Fibroblast of villous mesenchyme (primary cell): ENCODE measurements at places on chromosomes 3 and 15. TPM values are rescaled to one million over a fixed set of nuclear protein-coding genes. Genes with fewer than 3 reads are reported as not detected.

GRCh38 chr15:101852356-101852755 lies 40.4 kb downstream of the OR4F15 start:
- DNase-seq: no peak

DNA sequence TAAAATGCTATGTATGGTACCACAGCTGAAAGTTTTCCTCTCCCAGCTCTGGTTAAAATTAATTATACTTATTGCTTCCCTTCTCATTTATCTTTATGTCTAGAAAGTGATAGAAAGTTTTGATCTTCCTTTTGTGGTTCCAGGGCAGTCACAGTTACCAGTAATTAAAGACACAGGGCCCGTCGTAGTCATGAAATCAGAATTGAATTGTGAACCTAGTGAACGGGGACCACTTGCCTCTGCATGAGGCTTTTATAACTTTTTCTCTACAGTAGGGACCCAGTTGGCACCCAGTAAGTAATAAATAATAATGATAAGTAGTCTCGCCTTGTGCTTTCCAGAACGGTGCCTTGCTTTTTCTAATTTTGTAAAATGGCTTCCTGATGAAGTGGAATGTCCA lies 231.7 kb upstream of the SATB1 start:
- DNase-seq: no peak

GRCh38 chr3:53102601-53103147 lies 27.6 kb downstream of the RFT1 start:
- DNase-seq: no peak

DNA sequence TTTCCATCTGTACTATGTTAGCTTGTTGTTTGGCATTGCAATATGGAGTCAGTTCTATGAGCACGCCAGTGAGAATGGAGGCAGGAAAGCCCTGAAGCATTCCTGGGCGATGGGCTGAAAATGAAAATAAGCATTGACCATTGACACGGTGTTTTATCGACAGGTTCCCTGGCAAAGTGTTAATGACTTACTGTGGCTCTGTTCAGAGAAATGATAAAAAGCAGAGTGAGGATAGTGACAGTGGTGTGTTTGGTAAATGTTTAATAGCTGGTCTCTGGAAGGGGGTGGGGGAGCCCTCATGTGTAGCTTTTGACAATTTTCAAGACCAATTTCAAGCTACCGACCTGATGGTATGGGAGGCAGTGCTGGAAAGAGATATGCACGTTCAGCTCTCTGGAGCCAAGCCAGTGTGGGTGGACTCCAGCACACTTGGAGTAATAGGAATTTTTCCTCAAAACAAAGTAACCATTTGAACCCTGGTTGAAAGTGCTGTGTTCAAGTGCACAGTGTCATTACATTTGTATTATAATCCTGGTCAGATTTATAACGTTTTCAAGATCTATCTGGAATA lies 341.7 kb upstream of the ROBO2 start:
- DNase-seq: no peak

DNA sequence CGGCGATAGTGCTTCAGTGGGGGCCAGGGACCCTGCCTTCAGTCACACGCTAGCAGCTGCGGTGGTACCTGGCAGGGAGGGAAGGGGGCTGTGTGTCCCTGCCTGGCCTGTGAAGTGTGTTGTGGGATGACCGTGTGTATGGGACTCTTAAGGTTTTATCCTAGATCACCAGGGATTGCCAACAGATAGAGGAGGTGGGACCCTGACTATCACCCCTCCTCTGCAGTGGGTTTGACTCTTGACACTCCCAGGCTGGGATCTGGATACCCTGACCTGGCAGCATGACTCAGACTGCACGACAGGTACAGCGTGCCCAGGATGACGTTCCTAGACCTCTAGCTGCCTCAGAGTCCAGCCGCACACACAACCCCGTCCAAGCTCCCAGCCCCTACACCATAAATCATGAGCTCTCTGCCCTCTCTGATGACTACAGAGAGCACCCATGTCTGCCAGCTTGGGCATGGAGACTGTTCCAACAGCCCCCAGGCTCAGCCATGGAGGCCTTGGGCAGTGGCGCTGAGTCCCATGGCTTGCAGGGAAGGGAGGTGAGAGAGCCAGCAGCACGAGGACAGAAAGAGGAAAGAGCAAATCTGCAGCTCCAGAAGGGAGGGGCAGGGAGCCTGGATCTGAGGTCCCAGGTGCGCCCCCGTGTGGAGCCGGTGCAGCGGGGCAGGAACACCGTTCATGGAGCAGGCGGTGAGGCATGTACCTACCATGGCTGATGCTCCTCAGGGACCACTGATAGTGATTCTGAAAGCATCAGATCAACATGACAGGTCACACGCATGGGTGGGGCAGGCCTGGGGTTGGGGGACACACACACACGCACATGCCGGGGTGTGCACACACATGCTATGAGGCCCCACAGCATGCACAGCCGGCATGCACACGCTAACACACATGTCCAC lies 71.0 kb downstream of the ADAMTS7 start:
- DNase-seq: peak; percentile 36

GRCh38 chr15:90582553-90582952 lies 52.8 kb downstream of the CRTC3 start:
- DNase-seq: no peak

DNA sequence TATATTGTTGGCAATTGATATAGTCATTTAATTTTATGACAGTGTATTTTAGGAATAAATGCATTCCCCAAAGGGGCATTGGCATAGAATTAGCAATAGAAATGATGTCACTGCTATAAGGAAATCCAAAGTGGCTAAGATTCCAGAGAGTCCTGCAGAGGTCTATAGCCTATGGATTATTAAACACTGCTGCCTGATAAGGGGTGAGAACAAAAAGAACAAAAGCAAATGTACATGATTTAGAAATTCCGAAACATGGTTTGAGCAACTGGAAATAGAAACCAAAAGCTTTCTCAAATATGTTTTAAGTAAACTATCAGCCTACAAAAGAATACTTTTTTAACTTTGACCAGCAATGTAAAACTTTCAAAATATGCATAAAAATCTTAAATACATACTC lies 280.1 kb upstream of the RASGRP1 start:
- DNase-seq: peak; percentile 60

- DNase-seq: no peak
These were observed 528.1 kb upstream of the MCTP2 start for GRCh38 chr15:93703092-93703739.

- DNase-seq: no peak
These were observed 116.7 kb downstream of the FNDC3B start for GRCh38 chr3:172155897-172156585.

DNA sequence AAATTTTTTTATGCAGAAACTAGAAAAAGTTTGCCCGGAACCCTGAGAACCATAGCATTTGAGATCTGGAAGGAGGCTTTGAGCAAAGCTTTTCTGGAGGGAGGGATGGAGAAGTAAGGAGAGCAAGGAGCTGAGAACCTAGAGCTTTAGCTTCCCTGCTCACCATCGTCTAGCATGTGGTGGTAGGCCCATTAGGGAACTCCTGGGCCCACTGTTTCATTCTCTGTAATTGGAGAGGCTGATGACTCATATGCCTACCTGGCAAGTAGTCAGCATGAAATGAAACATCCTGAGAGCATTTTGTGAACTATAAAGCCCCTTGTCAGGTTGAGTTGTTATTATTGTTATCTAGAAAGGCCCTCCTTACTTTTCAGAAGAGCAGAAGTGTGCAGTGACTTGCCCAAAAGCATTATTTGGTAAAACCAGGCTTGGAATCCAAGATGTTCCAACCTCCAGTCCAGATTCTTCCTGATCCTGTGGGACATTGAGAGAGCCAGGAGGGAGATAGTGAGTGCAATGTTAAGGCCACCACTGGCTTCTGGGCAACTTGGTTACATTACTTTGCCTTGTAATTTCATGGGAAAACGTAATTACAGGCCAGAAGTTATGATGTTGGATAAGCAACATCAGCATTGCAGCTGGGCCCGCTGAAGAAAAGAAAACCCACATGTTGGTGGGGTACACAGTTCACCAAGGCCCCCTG lies 104.5 kb upstream of the BFSP2 start:
- DNase-seq: peak; percentile 28

DNA sequence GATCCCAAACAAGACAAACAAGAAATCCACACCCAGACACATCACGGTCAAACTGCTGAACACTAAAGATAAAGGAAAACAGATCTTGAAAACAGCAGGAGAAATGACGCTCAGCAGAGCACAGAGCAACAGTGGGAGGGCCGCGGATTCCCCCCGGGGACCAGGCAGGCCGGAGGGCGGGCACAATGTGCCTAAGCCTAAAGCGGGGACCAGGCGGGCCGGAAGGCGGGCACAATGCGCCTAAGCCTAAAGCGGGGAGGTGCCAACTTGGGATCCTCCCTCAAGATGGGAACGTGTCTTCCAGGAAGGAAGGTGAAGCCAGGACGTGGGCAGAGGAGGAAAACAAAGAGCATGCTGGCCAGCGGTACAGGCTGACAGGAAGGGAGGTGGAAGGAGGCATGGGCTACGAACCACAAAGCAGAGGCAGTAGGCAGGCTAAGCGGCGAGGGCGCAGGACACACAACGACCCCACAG lies 31.1 kb downstream of the CYFIP1 start:
- peak; percentile 77 for DNase-seq

DNA sequence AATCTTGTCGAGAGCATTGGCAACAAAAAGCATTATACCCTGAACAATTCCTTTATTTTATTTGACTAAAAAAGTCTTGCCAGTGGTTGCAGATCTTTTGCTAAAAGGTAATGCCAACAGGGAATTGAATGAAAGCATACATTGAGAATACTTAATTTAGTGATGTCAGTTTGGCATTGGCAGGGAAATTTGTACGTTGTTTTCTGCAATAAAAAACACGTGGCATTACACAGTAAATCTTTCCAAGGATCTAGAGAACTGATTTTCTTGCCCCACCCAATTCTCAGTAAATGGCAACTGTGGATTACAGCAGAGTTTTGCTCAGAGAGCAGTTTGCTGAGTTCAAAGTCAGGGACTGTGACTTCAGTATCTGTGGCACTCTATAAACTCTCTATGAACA lies 38.3 kb upstream of the IGSF10 start:
- DNase-seq: no peak

- no peak for DNase-seq
These were observed 404.6 kb upstream of the MCTP2 start for GRCh38 chr15:93826790-93827189.

GRCh38 chr3:133058831-133059230 lies 20.6 kb downstream of the TMEM108 start:
- no peak for DNase-seq

- DNase-seq: peak; percentile 80
These were observed 24.0 kb upstream of the SPTBN5 start for GRCh38 chr15:41917767-41918430.

DNA sequence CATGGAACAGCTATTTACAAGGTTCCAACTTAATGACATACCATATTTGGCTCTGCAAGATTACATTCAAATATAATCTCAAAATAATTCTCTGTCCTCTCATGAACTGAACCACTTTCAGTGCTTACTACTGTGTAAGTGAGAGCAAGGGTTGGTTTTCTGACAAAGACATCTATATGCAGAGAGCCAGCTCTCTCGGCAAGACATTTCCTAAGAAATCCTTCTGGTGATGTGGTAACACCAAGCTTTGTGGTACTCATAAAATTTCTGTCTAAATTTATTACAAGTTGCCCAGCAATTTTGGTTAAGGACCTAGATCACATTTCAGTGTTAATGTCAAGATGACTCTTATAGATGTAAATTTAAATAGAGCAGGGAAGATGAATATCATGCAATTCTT lies 184.9 kb downstream of the GAP43 start:
- DNase-seq: peak; percentile 51

GRCh38 chr15:76973906-76974305 lies 21.0 kb upstream of the PSTPIP1 start:
- DNase-seq: no peak

DNA sequence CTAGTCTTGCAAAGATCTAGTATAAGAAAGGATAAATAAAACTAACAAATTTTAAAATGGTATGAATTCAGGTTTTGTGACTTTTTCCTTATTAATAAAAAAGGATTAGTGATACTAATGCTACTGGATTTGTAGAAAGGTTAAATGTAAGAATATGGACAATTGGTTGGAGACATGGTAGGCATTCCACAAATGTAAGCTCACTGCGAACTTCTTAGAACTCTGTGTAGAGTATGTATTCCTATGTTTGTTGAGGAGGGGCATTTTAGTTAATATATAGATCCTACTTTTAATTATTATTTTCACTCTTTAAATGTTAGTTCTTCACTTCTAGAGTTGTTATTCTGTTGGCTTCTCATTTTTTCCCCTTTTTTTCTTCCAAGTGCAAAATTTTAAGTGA lies 414.3 kb downstream of the RBMS3 start:
- DNase-seq: no peak

GRCh38 chr15:45521596-45522327 lies 793 bp downstream of the SLC30A4 start:
- peak; percentile 14 for DNase-seq

- DNase-seq: no peak
These were observed 220.9 kb downstream of the AGBL1 start for GRCh38 chr15:86300390-86301125.

- peak; percentile 98 for DNase-seq
These were observed 55.9 kb upstream of the PHLDB2 start for GRCh38 chr3:111803123-111803593.

GRCh38 chr15:70524470-70524869 lies 238.9 kb downstream of the UACA start:
- DNase-seq: no peak

DNA sequence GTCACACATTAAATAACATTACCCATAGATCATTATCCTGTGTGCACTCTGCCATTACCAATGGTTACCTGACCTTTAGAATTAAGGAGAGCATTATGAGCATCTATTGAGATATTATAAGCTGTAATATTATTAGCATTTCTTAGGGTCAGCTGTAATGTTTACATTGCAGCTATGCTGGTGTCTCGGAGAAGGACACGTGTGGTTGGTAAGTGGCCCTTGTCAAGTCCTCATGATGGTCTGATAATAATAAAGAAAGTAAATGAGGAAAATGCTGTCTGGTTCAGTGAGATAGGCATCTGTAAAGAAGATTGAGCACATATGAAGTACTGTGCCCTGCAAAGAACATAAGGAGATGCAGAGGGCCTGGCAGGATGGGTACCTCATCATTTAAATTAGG lies 71.7 kb upstream of the ARL6 start:
- DNase-seq: no peak

- DNase-seq: no peak
These were observed 86.1 kb downstream of the VPS13C start for GRCh38 chr15:61974118-61974517.

DNA sequence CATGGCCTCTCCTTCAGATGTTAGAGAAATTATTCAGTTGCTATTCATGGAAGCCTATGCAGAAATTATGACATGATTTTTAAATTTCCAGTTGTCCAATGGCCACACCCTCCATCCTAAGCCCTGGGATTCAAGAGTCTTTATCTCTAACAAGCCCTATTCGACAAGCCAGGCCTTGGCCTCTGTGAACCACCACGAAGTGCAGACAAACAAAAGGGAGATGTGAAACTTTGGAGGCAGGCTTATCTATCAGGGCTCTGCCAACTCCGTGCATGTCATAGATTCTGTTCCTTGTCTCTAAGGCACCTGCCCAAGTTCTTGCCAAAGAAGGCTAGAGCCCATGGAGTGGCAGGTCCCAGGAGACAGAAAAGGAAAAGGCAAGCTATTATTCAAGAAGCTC lies 212.4 kb upstream of the ADAMTS9 start:
- no peak for DNase-seq

- no peak for DNase-seq
These were observed 32.5 kb downstream of the TPRG1 start for GRCh38 chr3:189204167-189204866.

- peak; percentile 58 for DNase-seq
These were observed 6.1 kb upstream of the EIF2B5 start for GRCh38 chr3:184129012-184129411.

Gene MAGI1
- 20.7 and 29.0 TPM in 2 replicates for total RNA-seq

Gene MCTP2
- total RNA-seq: 2.2 and 4.5 TPM in 2 replicates

Gene VIPR1
- total RNA-seq: 0.32 TPM in 1 of 2 replicates, not detected in the other

Gene OCA2
- total RNA-seq: under 0.01 TPM in 1 of 2 replicates, not detected in the other

Gene PLA2G4D
- total RNA-seq: not detected in 2 replicates

Gene HIGD2B
- 0.32 and 0.43 TPM in 2 replicates for total RNA-seq

Gene FOXL2
- total RNA-seq: 49.7 and 52.8 TPM in 2 replicates

Gene ASB14
- not detected in 2 replicates for total RNA-seq
